NCI-H774 (cell line): ENCODE measurements at places on chromosomes 2 and 18.

DNA sequence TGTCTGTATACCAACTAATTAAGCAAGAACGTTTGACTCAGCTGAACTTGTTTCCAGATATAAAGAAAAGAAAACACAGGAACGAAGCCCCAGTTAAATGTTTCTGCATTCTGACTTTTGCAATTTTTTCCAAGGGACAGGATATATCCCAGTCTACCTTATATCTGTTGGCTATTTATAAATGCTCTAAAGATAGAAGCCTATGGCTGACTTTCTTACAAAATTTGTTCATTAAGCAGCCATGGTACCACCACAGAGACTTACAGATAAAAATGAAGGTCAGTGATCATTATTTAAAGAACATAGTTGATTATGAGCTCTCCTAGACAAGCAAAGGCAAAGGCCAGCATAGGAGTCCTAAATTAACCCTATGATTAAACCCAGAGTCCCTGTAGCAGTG, 462.7 kb upstream of the SPHKAP start:
- no peak for DNase-seq

GRCh38 chr2:236180076-236180816, 12.1 kb upstream of the GBX2 start:
- no peak for DNase-seq

GRCh38 chr2:46363535-46364170, 66.4 kb downstream of the EPAS1 start:
- no peak for DNase-seq

DNA sequence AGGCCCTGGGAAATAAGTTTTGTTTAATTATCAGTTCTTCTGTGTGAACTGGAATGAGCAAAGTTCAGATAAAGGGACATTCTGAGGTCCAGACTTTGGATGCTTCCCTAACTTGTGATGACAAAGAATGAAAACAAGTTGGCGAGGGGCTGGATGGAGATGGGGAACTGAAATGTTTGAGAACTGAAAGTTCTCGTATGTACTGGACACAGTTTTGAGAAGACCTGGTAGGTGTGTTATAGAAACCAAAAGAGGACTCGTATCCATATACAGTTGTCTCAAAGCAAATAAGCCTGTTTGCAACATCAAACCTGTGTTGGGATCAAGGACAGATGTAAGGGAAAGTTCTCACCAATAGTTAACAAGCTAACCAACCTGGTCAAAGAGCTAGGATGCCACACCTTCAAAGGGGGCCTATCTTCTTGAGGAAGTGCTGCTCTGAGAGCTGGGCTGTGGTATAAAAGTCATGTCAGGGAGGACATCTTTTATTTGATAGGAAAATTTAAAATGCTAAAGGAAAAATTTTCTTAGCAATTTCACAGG, at the start of gene UPP2:
Gene UPP2, plus strand, starts transcription at position 493 of the 543 bp plus-strand sequence. CDS start 188 bp downstream, outside the sequence.
- DNase-seq: no peak

DNA sequence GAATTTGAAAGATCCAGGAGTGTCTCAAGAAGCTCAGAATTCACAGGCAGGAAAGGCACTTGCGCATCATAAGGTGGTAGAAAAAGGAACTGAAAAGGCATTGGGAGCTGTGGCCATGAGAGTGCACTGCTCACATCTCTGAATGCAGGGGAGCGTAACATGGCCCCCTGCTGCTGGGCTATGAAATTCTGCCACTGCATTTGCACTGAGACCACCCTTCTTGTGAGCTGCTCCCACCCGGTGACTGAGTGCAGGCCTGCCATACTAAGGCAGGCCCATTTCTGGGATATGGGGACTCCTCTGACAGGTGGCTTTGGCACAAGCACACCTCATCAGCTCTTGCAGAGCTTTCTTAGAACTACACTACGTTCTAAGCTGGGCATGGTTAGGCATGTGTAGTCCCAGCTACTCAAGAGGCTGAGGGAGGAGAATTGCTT, 25.3 kb upstream of the STARD7 start:
- DNase-seq: no peak

GRCh38 chr2:176461809-176462670, 192.8 kb downstream of the MTX2 start:
- no peak for DNase-seq
